Neuronal stem cell (in vitro differentiated cells): ENCODE measurements at places on chromosomes 12 and 14.

- H3K4me3 ChIP-seq = no peak overlapping the region
- no peaks in the 10 kb centered on the region for H3K27me3 ChIP-seq
- H3K36me3 ChIP-seq = peaks cover 48% of the 10 kb centered on the region
- H3K4me1 ChIP-seq = no peaks in the 10 kb centered on the region
Observed at GRCh38 chr12:121512561-121512960, 68.3 kb downstream of the KDM2B start.

GRCh38 chr14:52069307-52070050, 620 bp upstream of the NID2 start:
- no peaks in the 10 kb centered on the region for H3K36me3 ChIP-seq
- peak; percentile 56 for DNase-seq
- no peak overlapping the region for H3K27ac ChIP-seq

DNA sequence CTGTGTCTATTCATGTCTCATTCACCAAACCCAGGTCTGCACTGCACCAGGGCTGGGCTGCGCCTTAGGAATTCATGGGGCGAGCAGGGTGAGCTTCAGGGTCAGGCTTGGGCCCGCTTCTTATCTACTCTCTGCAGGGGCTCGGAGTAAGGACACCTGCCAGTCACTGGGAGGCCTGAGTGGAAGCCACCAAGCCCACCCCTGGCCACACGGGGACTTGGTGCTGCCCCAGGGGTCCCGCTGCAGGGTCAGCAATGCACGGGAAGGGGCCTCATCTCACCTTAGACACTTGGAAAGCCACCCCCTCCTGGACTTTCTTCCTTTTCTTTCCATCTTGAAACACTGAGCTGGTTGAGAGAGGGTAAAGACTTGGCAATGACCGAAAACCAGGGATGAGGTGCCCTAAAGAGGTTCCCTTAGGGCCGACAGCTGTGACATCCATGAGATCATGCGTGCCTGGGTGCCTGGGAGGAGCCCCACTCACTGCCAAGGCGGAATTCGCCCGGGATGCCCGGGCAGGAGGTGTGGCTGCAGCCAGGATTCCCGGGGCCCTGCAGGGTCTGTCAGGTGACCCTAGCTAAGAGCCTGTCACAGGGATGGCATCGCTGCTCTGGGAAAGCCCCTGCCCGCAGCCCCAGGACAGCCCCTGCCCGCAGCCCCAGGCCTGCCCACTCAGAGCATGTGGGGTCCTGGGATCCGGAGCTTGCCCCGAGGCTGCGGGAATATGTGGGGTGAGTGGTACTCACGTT, 45.5 kb upstream of the EML1 start:
- H3K4me1 ChIP-seq = no peaks in the 10 kb centered on the region
- no peak for DNase-seq
- no peak overlapping the region for H3K27ac ChIP-seq
- H3K27me3 ChIP-seq = no peaks in the 10 kb centered on the region

DNA sequence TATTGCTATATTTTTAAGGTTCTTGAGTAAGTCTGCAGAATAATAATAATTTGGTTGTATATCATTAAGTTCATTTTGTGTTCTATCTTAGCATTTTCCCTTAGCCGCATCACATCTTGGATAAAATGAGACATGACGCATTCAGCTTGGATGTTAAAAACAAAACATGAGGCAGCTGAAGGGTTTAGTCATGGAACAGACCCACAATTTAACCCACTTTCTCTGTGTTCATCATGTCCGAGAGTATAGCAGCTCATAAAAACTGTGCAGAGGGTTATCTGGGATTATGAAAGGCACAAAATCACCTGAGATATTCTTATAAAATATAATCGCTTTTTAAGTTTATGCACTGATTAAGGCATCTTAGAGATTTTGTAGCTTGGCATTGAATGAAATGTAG, 219.3 kb downstream of the TRHDE start:
- no peak for DNase-seq
- H3K4me1 ChIP-seq = no peaks in the 10 kb centered on the region
- H3K27me3 ChIP-seq = no peaks in the 10 kb centered on the region

- H3K27me3 ChIP-seq = no peaks in the 10 kb centered on the region
- H3K4me3 ChIP-seq = no peak overlapping the region
- DNase-seq = no peak
- no peaks in the 10 kb centered on the region for H3K4me1 ChIP-seq
- no peak overlapping the region for H3K27ac ChIP-seq
Observed at GRCh38 chr14:79781882-79782281, 429.4 kb downstream of the DIO2 start.
